A673 (cell line): ENCODE measurements at places on chromosomes 2 and 18.

GRCh38 chr18:23238152-23238531, 102.9 kb downstream of the CABLES1 start:
- H3K27me3 ChIP-seq: no peaks in the 10 kb centered on the region
- no peaks in the 10 kb centered on the region for H3K4me1 ChIP-seq
- H3K4me3 ChIP-seq: no peak overlapping the region
- no peak for DNase-seq
- no peaks in the 10 kb centered on the region for H3K36me3 ChIP-seq

GRCh38 chr2:236631281-236631855, 61.7 kb downstream of the ACKR3 start:
- no peaks in the 10 kb centered on the region for H3K36me3 ChIP-seq
- peaks cover 6% of the 10 kb centered on the region for H3K27me3 ChIP-seq
- H3K4me1 ChIP-seq: no peaks in the 10 kb centered on the region
- no peak for DNase-seq

DNA sequence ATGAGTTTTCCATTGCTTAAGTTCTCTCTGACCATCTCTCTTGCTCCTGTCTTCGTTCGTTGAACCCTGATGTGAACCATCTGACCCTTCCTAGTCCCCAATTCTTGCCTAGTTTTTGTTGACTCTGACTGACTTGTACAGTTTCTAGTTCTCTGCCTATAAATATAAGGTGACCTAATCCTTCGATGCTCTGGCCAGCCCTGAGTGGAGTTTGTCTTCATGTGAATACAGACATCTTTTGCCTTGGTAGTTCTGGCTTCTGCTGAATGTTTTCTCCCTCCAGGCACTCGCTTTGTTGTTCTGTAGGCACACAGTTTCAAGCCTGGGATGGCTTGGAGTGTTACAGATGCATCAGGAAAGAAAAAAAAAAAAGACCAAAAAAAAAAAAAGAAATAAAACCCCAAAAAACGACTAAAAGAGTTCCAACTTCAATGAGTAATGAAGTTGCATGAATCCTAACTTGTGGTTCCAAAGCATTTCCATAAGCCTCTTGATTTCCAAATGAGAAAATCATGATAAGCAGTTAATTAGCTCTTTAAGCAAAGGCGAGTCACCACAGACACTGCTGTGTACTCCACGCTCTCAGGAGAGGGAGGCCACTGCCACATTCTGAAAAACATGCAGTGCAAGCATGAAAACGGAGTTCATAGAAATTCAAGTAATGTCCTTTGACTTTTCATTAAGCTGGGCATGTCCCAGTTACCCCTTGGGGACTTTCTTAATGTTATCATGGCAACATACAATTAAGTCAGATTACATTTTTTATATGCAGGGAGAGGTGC, 165.2 kb downstream of the TDRD15 start:
- DNase-seq: no peak
- peaks cover 14% of the 10 kb centered on the region for H3K27me3 ChIP-seq
- no peak overlapping the region for H3K4me3 ChIP-seq

DNA sequence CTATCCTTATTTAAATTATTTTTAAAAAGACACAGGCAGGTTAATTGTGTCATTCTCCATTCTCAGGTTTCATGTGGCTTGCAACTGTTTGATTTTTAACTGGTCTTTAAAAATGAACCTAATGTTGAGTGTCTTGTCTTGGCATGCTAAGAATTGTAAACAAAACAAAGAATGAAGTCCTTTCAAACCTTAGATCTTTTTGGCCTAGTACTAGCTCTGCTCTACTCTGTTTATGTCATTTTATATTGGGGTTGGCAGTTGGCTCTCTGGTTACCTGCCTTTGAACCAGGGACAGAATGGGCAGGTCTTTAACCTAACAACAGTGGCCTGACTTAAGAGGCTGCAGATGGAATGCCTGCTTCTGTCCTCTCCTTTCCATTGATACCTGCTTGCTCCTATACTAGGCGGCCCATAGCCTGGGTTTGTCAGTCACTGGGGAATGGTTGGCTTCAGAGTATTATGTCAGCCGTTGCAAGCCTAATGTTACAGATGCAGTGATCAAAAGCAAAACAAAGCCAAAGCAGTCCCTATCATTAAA, 85.5 kb downstream of the MTA3 start:
- DNase-seq: no peak
- no peak overlapping the region for H3K27ac ChIP-seq
- no peaks in the 10 kb centered on the region for H3K27me3 ChIP-seq
- no peak overlapping the region for H3K4me3 ChIP-seq

GRCh38 chr2:54885891-54886290, 162.4 kb downstream of the EML6 start:
- no peaks in the 10 kb centered on the region for H3K36me3 ChIP-seq
- H3K27ac ChIP-seq: no peak overlapping the region
- no peaks in the 10 kb centered on the region for H3K4me1 ChIP-seq
- DNase-seq: no peak
- no peak overlapping the region for H3K4me3 ChIP-seq
- H3K27me3 ChIP-seq: no peaks in the 10 kb centered on the region

- H3K27me3 ChIP-seq: no peaks in the 10 kb centered on the region
- no peaks in the 10 kb centered on the region for H3K4me1 ChIP-seq
- no peak overlapping the region for H3K27ac ChIP-seq
- H3K4me3 ChIP-seq: no peak overlapping the region
These were observed 35.0 kb downstream of the CYP27C1 start for GRCh38 chr2:127185093-127185492.

DNA sequence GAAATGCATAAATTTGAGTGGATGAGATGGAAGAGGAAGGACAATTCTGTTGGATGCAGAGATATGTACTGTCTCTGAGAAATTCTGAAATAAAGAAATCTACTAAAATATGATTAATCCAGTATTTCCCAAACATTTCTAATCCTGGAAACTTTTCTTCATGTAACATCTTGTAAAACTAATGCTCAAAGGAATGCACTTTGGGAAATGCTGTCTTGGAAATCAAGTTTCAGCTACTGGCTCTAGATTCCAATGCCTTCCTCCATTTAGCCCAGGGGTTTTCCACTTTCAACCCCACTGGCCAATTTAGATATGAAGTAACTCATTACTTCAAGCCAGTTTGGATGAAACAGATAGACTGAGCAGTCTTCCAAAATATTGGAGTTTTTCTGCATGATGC, 355.1 kb downstream of the TXNL1 start:
- no peaks in the 10 kb centered on the region for H3K27me3 ChIP-seq
- H3K27ac ChIP-seq: no peak overlapping the region
- no peak for DNase-seq
- no peak overlapping the region for H3K4me3 ChIP-seq

- DNase-seq: peak; percentile 53
- H3K27me3 ChIP-seq: no peaks in the 10 kb centered on the region
- H3K36me3 ChIP-seq: no peaks in the 10 kb centered on the region
These were observed at the start of gene SESTD1 for GRCh38 chr2:179264368-179265081. Gene SESTD1 (minus strand): TSS chr2:179264832. CDS start chr2:179191841, 72,991 bp downstream.

GRCh38 chr18:3306391-3306790, 44.5 kb downstream of the MYL12B start:
- peaks cover 11% of the 10 kb centered on the region for H3K4me1 ChIP-seq
- no peak for DNase-seq
- no peak overlapping the region for H3K27ac ChIP-seq
- H3K4me3 ChIP-seq: no peak overlapping the region

DNA sequence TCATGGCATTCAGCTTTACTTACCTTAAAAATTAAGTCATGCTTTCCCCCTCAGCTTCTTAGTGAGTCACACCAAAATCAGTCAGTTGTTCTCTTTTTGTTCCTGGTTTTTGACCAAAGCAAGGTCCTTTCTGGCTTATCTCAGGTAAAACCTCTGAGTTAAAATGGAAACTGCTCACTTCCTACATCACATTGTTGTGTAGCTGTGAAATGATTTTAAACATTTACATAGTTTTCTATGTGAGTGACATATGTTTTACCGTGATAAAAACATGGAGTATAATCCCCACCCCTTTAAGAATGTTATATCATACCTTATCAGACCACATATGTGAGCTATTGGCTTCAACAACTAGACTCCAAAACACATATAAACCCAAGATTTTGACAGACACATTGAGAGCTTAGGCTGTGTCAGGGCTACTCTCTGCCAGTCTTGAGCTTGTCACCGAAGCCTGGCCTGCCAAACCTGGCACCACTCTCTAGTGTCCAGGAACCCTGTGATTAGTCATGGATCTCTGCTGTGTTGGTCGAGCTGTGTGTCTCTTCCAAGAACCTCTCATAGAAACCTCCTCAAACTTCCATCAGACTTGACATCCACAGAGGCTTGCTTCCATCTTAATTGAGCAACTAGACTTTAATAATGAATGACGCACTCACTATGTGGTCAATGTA, 294.5 kb upstream of the FBXO11 start:
- H3K4me3 ChIP-seq: no peak overlapping the region
- H3K4me1 ChIP-seq: peaks cover 6% of the 10 kb centered on the region
- H3K27me3 ChIP-seq: no peaks in the 10 kb centered on the region

GRCh38 chr2:82230406-82230805, 1925.9 kb upstream of the LRRTM1 start:
- no peak for DNase-seq
- H3K27me3 ChIP-seq: no peaks in the 10 kb centered on the region
- H3K27ac ChIP-seq: no peak overlapping the region
- H3K4me1 ChIP-seq: no peaks in the 10 kb centered on the region

DNA sequence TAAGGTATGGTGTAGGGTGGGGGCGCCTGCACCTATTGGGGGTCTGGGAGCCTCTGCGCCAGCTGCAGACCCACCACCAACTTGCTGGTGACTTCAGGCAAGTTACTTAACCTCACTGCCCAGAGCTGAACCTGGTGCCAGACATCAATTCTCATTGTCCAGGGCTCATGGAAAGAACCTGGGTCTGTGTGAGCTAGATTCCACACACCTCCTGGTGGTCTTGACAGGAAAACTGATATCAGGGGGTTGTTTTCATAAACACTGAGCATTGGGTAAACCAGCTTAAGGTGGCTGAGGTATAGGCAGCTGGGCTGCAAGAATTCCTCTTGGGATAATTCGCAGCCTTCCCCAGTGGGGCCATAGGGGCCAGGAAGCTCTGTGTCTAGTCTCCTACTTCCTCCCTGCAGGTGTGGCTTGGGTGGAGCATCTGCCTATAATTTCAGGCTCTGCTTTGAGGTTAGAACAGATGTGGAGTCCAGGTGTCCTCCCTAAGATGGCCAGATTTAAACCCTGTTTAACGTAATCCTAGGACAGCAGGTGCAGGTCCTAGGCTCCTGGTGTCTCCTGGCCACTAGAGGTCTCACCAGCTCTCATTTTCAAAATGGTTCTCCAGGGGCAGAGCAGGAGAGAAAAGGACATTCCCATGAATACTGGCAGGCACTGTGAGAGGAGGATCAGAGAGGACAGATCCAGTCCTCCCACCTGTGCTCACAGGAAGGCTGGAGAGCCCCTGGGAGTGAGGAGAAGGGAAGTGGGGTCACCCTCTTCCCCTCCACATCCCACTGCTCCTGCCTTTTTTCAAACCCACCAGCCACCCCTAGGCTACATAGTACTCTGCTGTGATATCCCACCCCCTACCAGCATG, 100.4 kb upstream of the SMAD2 start:
- H3K4me1 ChIP-seq: no peaks in the 10 kb centered on the region
- no peak overlapping the region for H3K27ac ChIP-seq
- H3K27me3 ChIP-seq: no peaks in the 10 kb centered on the region
- H3K36me3 ChIP-seq: no peaks in the 10 kb centered on the region

GRCh38 chr2:230664128-230664527, 48.5 kb upstream of the CAB39 start:
- H3K4me3 ChIP-seq: no peak overlapping the region
- H3K27me3 ChIP-seq: no peaks in the 10 kb centered on the region
- DNase-seq: no peak

GRCh38 chr2:159090514-159091201, 122.2 kb downstream of the TANC1 start:
- peak overlapping the region; percentile 44 for H3K27ac ChIP-seq
- no peaks in the 10 kb centered on the region for H3K36me3 ChIP-seq
- H3K4me3 ChIP-seq: no peak overlapping the region
- H3K4me1 ChIP-seq: peaks cover 56% of the 10 kb centered on the region
- DNase-seq: peak; percentile 58

- H3K4me3 ChIP-seq: no peak overlapping the region
- H3K27me3 ChIP-seq: no peaks in the 10 kb centered on the region
- peak; percentile 59 for DNase-seq
- no peak overlapping the region for H3K27ac ChIP-seq
- peaks cover 3% of the 10 kb centered on the region for H3K4me1 ChIP-seq
- no peaks in the 10 kb centered on the region for H3K36me3 ChIP-seq
These were observed 338.9 kb downstream of the CCDC85A start for GRCh38 chr2:56522605-56523089.

DNA sequence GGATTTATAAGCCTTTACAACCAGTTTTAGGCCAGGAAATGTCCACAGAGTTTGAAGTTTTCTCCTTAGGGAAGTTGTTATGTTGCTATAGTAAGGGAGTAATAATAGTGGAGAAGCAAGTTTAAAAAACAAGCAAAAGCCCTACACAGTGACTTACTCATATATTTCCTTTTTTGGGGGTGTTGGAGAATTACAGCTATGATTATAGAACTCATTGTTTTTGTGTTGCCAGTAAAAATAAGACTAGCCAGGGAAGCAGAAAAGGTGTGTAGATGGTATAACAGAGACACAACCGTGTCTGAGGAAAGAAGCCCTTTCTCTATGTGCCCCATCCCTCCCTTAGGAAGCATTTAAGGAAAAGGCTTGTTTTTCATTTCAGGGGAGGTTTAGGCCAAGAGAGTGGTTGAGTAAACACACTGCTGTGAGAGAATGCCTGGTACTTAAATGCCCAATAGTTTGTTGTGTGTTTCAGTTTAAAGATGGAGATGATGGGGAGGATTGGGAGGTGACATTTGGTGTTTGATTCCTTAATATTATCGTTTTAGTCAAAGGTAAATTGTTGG, 2.3 kb downstream of the VAPA start:
- no peak overlapping the region for H3K27ac ChIP-seq
- no peak for DNase-seq
- peak overlapping the region; percentile 93 for H3K4me3 ChIP-seq
- H3K4me1 ChIP-seq: peaks cover 45% of the 10 kb centered on the region
- no peaks in the 10 kb centered on the region for H3K27me3 ChIP-seq

DNA sequence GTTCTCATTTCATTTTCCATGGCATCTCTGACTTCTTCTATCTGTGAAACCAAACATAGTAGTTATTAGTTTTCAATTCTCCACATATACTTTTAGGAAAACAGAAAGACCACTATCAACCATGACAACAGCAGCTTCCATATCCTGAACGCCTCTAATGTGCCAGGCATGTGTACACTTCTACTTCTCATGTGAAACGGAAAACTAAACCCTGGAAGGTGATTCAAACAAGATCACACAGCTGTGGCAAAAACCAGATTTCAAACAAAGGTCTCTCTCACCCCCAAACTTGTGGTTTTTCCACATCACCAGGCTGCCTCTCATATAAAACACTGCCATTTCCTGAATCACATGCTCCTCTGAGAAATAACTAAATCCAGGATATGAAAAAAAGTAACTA, 41.8 kb downstream of the PTCD3 start:
- DNase-seq: no peak
- no peaks in the 10 kb centered on the region for H3K27me3 ChIP-seq
- no peaks in the 10 kb centered on the region for H3K4me1 ChIP-seq
- H3K36me3 ChIP-seq: peaks cover 88% of the 10 kb centered on the region
- H3K27ac ChIP-seq: no peak overlapping the region
- H3K4me3 ChIP-seq: no peak overlapping the region
